ENCODE measurements at places on chromosomes 2 and 18. TPM values are rescaled to one million over a fixed set of nuclear protein-coding genes. Genes with fewer than 3 reads are reported as not detected.
A peak's percentile ranks its signal among the peaks of the same experiment; 100 is the strongest.

Gene CYTIP
- total RNA-seq = 3.2 TPM

GRCh38 chr2:111236025-111236424 is 115.3 kb downstream of the BCL2L11 start:
- no peaks in the 10 kb centered on the region for H3K27me3 ChIP-seq
- DNase-seq = no peak

Gene TCF23
- total RNA-seq = not detected

DNA sequence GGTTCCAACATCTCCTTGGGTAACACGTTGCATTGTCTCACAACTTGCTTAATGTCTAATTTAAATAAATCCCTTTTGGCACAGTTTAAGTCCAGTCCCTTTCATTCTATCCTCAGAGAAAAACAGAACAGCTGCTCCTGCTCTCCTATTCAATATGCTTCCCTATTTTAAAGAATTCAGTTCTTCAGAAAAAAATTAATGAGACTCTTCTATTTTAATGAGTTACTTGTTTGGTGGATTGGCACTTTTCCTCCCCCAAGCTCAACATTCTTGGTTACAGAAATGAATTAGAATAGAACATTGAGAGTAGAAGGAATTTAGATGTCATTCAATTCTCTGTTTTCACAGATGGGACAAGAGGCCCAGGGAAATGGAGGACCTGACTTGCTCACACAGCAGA is 116.9 kb upstream of the ATP8B1 start:
- H3K27ac ChIP-seq = no peak overlapping the region
- no peak for DNase-seq
- H3K4me1 ChIP-seq = peaks cover 6% of the 10 kb centered on the region
- H3K4me3 ChIP-seq = no peak overlapping the region

DNA sequence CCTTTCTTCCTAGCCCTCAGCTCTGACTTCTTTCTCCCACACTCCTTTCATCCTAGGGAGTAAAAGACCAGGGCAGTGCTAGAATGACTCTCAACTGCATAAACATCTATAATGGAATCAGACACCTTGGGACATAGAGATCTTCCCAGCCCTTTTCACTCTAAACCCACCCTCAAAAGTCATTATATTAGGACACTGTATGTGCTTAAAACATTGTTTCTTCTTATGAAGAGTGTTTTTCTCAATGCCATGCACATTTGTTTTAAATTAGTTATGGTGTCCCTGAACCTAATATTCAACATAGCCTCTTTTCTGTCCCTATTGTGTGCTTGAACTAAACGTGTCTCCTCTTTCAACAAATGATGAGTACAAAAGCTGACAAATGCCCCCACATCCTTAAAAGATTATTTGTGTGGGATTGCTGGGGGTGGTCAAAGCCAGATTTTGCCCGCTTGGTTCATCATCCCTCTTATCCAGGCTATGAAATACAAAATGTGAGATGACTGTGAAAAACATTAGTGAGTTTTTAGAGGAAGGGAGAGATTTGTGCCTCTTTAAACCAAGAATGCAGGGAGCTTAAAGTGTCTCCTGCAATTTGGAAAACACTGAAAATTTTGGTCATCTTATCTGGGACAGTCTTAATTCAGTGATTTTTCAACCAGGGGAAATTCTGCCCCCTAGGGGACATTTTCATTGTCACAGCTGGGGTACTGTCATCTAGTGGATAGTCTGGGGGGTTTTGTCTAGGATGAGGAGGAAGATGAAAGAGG is 29.0 kb downstream of the SERPINB5 start:
- H3K36me3 ChIP-seq = no peaks in the 10 kb centered on the region
- H3K4me3 ChIP-seq = no peak overlapping the region
- no peaks in the 10 kb centered on the region for H3K27me3 ChIP-seq
- H3K4me1 ChIP-seq = no peaks in the 10 kb centered on the region
- DNase-seq = no peak

- no peak overlapping the region for H3K4me3 ChIP-seq
- H3K36me3 ChIP-seq = no peaks in the 10 kb centered on the region
- no peaks in the 10 kb centered on the region for H3K4me1 ChIP-seq
These were observed 428.1 kb downstream of the MEIS1 start for GRCh38 chr2:66862885-66863650.

DNA sequence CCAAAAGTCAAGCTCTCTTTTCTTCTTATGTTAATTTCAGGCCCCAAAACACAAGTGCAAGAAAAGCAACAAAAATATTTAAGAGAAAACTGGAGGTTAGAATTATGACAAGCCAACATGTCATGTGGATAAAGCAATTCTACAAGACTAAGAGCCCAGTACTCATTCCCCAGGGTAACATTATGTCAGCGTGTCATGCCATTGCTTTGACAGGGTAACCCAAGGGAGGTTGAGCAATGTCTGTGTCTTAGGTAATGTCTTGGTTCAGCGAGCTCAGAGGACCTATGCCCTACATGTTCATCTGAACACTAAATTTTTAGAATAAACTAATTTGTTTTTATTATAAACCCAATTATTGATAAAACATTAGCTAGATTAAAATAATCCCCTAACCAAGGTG is 173.2 kb upstream of the ZNF804A start:
- no peaks in the 10 kb centered on the region for H3K36me3 ChIP-seq
- H3K27me3 ChIP-seq = no peaks in the 10 kb centered on the region
- H3K4me3 ChIP-seq = no peak overlapping the region
- H3K4me1 ChIP-seq = no peaks in the 10 kb centered on the region
- H3K27ac ChIP-seq = no peak overlapping the region

DNA sequence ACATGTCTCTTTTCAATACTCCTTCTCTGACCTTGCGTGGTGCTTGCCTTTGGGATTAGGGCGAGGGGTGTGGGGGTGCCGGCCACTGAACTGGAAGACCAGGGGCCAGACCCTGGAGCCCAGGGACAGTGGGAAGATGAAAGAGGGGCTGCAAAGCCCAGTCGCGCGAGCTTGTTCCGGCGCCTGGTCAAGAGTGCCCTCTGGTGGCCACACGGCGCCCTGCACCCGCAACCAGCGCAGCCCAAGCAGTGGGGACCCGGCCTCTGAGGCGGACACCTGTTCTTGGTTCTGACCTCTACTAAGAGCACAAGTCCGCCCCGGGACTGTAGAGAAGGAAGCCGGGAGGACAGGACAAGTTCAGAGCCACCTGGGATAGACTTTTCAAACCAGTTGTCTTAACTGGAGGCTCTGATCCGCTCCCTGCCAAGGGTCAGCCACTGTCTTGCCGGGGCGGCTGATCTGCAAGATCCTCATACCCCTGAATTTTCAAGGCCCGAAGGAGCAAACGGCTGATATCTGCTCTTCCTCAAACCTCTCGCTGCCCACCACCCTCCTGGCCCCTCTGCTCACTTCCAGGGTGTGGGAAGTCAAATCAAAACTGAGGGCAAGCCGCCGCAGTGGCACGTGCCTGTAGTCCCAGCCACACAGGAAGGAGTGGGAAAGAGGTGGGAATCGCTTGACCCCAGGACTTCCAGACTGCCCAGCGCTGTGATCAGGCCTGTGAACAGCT is 14.9 kb upstream of the MSH6 start:
- no peak for DNase-seq
- H3K36me3 ChIP-seq = no peaks in the 10 kb centered on the region
- no peaks in the 10 kb centered on the region for H3K27me3 ChIP-seq
- no peak overlapping the region for H3K27ac ChIP-seq

GRCh38 chr2:25690058-25690457 is 16.7 kb upstream of the DTNB start:
- no peaks in the 10 kb centered on the region for H3K36me3 ChIP-seq
- no peak overlapping the region for H3K4me3 ChIP-seq
- DNase-seq = no peak

Gene SERPINB4
- 309 TPM for total RNA-seq

Gene FOXD4L1
- total RNA-seq = 0.19 TPM

- peaks cover 46% of the 10 kb centered on the region for H3K4me1 ChIP-seq
- H3K36me3 ChIP-seq = no peaks in the 10 kb centered on the region
- no peak overlapping the region for H3K4me3 ChIP-seq
- H3K27ac ChIP-seq = no peak overlapping the region
- no peak for DNase-seq
These were observed 35.9 kb downstream of the MAP4K4 start for GRCh38 chr2:101733257-101733993.

Gene NT5DC4
- not detected for total RNA-seq

GRCh38 chr2:204228169-204228886 is 291.8 kb downstream of the ICOS start:
- H3K36me3 ChIP-seq = no peaks in the 10 kb centered on the region
- no peak overlapping the region for H3K4me3 ChIP-seq
- no peaks in the 10 kb centered on the region for H3K27me3 ChIP-seq
- H3K4me1 ChIP-seq = peaks cover 5% of the 10 kb centered on the region
- DNase-seq = no peak

Gene WNT10A
- total RNA-seq = 9.9 TPM

GRCh38 chr2:224682134-224682533 is 34.0 kb downstream of the CCDC195 start:
- no peak for DNase-seq
- H3K36me3 ChIP-seq = no peaks in the 10 kb centered on the region
- no peak overlapping the region for H3K27ac ChIP-seq
- H3K27me3 ChIP-seq = no peaks in the 10 kb centered on the region
- no peak overlapping the region for H3K4me3 ChIP-seq

Gene RTP5
- total RNA-seq = 0.19 TPM

DNA sequence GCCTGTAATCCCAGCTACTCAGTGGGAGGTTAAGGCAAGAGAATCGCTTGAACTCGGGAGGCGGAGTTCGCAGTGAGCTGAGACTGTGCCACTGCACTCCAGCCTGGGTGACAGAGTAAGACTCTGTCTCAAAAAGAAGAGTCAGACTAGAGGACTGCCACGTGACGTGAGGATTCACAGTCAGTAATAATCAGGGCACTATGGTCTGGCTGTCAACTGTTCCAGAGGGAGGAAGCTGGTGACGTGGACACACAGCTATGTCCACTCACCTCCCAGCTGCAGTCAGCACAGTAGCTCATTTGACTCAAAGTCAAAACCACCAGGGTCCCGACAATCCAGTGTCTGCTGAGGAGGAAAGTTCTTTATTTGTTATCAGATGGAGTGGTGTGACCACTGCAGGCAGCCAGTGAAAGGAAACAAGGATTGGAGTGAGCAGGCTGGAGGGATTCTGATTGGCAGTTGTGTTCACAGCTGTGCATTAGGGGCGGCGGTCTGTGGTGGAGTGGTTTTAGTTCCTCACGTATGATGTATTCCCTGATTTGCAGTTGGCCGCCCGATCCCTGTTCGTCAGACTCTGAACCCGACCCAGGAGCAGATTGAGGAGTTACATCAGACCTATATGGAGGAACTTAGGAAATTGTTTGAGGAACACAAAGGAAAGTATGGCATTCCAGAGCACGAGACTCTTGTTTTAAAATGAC is 37.9 kb downstream of the MOGAT1 start:
- peak overlapping the region; percentile 42 for H3K27ac ChIP-seq
- H3K36me3 ChIP-seq = no peaks in the 10 kb centered on the region
- peak overlapping the region; percentile 6 for H3K4me3 ChIP-seq
- no peak for DNase-seq
- no peaks in the 10 kb centered on the region for H3K27me3 ChIP-seq

- no peak overlapping the region for H3K27ac ChIP-seq
- H3K27me3 ChIP-seq = no peaks in the 10 kb centered on the region
- no peak overlapping the region for H3K4me3 ChIP-seq
These were observed 13.3 kb downstream of the MRPL44 start for GRCh38 chr2:223970343-223971128.

Gene UGT1A10
- 18.5 TPM for total RNA-seq

DNA sequence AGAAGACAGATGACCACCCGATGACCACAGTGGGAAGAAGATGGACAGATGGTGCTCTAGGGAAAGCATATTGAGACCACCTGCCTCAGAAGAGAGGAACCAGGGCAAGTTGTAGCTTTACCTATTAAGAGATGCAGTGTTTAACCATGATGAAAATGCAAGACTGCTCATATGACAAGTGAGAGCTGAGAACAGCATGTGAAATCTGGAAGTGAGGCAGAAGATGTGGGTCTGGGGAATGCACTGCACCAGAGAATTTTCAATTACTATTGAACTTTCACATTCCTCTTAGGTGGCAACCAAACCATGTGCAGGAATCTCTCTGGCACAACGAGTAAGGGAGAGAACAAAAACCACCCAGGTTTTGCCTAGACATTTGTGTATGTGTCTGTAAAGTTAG is 184.8 kb upstream of the CRIM1 start:
- no peak overlapping the region for H3K27ac ChIP-seq
- H3K4me3 ChIP-seq = no peak overlapping the region
- H3K4me1 ChIP-seq = peaks cover 19% of the 10 kb centered on the region
- no peak for DNase-seq
- no peaks in the 10 kb centered on the region for H3K27me3 ChIP-seq
- no peaks in the 10 kb centered on the region for H3K36me3 ChIP-seq

DNA sequence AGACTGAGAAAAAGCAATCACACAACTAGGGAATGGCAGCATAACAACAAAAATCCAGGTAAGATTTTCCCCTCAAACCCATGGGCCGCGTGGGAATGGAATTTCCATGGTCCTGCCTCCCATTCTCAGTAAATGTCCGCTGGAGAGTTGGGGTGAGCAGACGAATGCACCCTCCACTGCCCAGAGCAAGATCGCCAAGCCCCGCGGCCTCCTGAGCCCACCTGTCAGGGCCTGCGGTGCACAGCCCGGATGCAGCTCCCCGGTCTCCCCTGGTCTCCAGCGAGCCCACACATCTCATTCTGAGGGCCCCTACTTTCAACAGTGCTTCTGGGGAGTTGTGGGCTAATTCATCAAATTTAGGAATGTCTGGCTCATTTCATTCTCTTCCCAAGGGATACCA is 327.4 kb upstream of the HS6ST1 start:
- no peak overlapping the region for H3K4me3 ChIP-seq
- no peaks in the 10 kb centered on the region for H3K36me3 ChIP-seq
- H3K4me1 ChIP-seq = no peaks in the 10 kb centered on the region

DNA sequence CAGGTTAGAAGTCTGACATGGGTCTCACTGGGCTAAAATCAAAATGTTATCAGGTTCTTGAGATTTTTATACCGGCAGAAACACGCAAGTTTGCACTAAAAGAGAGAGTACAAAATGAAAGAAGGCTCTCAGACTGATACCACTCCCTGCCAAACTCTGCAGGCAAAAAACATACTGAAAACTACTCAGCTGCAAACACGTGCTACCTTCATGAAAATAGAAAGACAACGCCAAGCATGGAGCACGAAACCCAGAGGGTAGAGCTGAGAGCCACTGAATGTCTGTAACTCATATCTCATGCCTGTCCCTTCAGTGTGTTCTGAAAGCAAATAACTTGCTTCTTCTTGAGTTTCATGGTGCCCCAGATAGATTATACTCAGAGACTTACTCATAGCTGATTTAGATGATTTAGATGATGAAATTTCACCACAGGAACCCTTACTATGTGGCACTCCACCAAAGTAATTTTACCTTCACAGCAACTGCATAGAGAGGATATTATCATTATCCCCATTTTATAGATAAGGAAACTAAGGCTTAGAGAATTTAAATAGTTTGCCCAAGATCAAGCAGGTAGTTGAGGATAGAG is 313.0 kb upstream of the SLC39A10 start:
- no peaks in the 10 kb centered on the region for H3K27me3 ChIP-seq
- H3K4me1 ChIP-seq = no peaks in the 10 kb centered on the region
- DNase-seq = no peak
